ENCODE measurements at places on chromosomes 1 and 21.

- no peak for DNase-seq
Measured at GRCh38 chr1:209802117-209802779, 3.7 kb downstream of the IRF6 start.

- peak; percentile 75 for DNase-seq
Measured at GRCh38 chr1:108747171-108747850, 837 bp downstream of the STXBP3 start.

DNA sequence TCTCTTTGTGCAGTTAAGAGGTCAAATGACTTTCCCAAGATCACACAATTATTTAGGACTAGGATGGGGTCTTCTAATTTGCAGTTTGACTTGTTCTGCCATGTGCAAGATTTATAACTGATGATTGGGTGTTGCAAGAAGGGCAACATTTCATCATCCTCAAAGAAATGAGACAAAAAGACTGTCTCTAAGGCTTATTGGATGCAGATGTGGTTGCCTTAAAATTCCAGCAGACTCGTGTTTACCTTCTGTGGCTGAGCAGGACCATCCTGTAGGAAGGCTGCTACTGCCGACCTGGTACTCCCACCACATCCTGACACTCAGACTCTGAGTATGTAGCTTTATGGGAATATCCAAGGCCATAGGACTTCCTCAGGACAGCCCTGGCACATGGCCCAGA lies 99.9 kb upstream of the SGIP1 start:
- DNase-seq: peak; percentile 53

GRCh38 chr1:208980605-208981004 lies 602.9 kb upstream of the CAMK1G start:
- DNase-seq: no peak

- no peak for DNase-seq
Measured at GRCh38 chr21:45465105-45465504, 60.1 kb downstream of the COL18A1 start.

DNA sequence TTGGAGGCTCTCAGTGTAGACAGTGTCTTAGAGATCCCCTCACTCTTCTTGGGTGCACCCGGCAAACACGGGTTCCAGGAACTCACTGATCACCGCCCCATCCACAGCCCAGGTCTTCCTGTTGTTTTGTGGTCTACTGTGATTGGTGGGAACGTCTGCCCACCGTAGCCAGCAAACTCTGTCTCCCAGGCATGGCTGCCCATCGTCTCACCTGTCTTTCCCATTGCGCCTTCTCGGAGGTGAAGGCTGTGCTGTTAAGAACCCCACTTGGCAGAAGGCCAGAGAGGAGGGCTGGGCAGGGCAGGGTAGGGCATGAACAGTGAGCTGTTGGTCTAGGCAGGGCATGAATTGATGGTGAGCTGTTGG lies 14.1 kb upstream of the KCNA2 start:
- DNase-seq: no peak

GRCh38 chr1:89190017-89190416 lies 8.7 kb downstream of the GBP4 start:
- no peak for DNase-seq

GRCh38 chr1:221880182-221880581 lies 138.3 kb upstream of the DUSP10 start:
- no peak for DNase-seq

GRCh38 chr1:21568006-21568746 lies 59.0 kb downstream of the ALPL start:
- no peak for DNase-seq

Measured in MV-4-11 (cell line).